NCI-H510A treated with DMSO at 0.1 percent for 48 hours (cell line): ENCODE measurements at places on chromosomes 3 and 15.

DNA sequence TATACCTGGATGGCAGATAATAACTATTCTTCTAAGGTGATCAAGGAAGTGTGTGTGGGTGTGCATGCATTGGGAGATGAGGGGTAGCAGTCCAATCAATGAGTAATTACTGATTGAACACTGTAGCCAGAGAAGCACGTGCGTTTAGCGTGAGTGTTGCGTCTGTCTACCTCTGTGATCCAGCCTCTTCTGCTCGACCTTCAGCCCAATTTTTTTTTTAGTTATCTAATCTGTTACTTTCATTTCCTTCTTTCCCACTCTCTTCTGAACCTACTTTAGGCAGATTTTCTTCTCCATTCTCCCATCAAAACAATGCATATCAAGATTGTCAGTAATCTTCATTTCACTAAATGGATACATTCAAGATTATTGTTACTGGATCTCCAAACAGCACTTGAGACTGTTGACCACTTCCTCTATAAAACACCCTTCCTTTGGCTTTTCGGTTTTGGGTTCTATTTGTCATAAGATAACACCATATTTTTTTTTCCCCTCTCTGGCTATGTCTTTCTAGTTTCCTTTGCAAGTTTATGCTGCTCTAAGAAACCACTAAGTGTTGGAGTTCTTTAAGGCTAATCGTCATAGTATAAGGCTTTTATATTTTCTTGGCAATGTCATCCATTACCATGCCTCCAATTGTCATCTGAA, 41.0 kb downstream of the MCTP2 start:
- no peak for DNase-seq

GRCh38 chr3:81666502-81667121, 94.8 kb downstream of the GBE1 start:
- DNase-seq, result no peak

DNA sequence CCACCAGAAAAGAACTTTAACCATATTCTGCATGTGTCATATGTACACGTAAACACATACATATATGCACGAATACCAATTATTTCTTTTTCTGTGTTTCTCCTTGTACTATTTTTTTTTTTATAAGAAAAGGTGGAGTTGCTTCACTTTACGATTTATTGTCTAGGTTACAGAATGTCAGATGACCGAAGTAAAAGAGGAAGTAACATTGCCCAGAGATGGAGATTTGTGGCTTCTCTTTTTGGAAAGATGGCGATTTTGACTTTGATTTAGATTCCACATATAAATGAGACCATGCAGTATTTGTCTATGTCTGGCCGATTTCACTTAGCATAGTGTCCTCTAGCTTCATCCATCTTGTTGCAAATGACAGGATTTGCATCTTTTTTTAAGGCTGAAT, 293.1 kb downstream of the SV2B start:
- no peak for DNase-seq

DNA sequence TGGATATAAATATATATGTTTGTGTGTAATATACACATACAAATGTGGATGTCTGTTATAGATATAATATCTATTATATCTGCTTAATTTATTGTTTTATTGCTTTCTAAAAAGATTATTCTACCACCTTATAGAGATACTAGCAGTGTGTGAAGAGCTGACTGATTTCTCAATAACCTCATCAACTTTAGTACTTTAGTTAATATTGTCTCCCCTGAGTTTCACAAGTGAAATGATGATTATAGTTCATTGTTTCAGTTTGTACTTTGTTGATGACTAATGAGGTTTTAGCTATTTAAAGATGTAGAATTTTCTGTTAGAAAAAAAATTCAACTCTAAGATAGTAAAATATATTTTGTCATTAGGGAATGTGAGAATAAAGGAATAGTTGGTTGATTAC, 11.4 kb downstream of the RSRC1 start:
- no peak for DNase-seq

DNA sequence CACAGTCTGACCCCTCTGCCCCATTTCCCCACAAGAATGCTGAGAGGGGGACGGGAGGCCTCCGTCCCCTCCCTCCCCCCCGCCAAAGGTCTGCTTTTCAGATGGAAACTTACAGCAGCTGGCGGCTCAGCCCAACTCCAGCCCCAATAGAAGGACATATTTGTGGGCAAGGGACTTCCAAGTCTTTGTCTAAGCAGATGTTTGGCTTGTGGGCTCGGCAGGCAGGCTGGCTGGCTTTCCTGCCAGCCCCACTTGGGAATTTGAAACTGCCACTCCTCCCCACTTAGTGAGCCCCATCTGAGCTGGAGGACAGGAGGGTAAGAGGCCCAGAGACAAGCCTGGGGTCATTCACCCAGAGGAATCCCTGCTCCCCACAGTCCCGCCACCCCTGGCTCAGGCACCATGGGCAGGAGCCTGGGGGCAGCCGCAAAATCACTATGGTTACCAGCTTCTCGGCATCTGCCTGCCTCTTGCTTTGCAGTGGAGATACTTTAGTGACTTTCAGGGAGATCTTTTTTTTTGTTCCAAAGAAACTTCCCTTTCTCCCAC, 53.6 kb downstream of the LMCD1 start:
- DNase-seq, result peak; percentile 3

DNA sequence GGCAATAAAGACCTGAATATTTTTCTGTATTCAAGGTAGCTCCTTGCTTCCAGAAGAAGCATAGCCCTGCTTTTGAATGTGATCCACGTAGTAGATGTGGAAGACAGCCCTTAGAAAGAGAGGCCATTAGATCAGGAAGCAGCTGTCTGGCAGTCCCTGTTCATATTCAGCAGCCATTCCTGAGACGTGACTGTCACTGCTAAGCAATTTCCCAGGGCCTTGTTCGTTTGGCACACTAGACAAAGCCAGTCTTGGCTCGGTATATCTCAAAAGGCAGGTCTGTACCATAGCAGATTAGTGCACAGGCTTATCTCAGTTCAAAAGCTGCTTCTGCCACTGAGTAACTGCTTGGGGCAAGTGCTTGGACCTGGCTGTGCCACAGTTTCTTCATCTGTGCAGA, 287.8 kb upstream of the MCTP2 start:
- peak; percentile 6 for DNase-seq
